ENCODE measurements at places on chromosomes 2 and 18.

- DNase-seq, result no peak
Measured at GRCh38 chr2:238114331-238114841, 14.2 kb downstream of the ESPNL start.

GRCh38 chr18:47036927-47037578 is 1.6 kb upstream of the ELOA2 start:
- no peak for DNase-seq

DNA sequence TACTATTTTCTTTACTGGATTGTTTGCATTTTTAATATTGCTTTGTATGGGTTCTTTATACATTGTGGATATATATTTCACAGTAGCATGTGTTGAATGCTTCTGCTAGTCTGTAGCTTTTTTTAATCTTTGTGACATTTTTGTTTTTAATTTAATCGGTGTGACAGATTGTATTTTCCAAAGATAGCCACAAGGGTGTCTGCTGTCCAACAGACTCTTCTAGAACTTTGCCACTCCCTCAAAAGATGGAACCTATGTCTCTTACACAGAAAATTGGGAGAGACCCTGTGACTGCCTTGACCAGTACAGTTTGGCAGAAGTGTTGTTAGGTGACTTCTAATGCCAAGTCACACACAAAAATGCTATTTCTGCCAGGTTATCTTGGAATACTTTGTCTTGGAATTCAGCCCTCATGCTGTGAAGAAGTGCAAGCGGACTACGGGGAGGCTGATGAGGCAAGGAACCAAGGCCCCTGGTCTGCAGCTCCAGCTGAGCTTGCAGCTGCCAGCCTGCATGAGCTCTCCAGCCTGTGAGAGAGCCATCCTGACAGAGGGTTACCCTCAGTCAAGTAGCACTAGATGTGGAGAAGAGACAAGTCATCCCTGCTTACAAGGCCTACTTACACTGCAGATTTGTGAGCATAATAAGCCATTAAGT is 110.8 kb downstream of the TDRD15 start:
- DNase-seq, result no peak

DNA sequence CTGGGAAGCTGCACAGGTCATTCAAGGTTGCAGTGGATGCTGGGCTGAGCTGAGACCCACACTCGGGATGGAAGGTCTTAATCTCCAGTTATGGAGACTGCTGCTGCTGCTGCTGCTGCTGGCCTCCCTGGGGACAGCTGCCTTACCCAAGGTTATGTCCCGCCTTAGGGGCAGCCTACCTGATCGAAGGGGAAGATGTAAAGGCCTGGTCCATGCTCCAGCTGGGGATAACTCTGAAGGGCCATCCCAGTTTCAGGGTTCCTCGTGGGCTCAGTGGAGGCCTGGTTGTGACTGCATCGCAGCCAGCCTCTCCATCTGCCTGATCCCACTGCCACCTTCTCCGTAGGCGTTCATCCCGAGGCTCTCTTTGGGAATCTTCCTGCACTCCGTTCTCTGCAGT is 33.0 kb downstream of the RHOB start:
- no peak for DNase-seq

DNA sequence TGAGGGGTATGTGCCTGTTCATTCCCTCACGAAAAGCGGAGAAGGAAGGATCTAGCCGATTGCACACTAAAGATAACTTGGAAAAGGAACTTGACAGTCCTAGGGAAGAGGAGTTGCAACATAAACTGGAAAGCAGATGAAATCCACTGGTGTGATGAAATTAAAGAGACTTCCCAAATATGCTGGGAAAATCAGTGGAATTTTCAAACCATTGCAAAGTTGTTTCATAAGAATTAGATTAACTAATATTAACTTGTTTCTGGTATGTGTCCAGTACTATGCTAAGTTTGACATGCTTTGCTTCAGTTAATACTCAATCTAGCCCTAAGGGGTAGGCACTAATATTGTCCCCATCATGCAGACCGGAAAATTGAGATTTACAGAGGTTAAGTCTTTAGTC is 222.7 kb downstream of the IKZF2 start:
- DNase-seq, result no peak

DNA sequence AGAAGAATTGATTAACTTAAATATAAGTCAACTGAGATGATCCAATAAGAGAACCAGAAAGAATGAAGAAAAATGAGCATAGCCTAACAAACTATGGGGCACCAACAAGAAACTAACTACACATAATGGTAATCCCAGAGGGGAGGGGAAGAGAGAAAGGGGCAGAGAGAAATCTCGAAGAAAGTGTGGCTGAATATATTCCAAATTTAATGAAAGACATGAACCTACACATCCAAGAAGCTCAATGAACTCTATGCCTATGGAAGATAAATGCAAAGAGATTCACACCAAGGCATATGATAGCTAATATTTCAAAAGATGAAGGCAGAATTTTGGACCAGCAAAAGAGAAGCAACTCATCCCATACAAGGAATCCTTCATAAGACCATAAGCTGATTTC is 649.2 kb downstream of the ZEB2 start:
- DNase-seq, result no peak

GRCh38 chr18:79438089-79438897 is 42.6 kb downstream of the NFATC1 start:
- no peak for DNase-seq

DNA sequence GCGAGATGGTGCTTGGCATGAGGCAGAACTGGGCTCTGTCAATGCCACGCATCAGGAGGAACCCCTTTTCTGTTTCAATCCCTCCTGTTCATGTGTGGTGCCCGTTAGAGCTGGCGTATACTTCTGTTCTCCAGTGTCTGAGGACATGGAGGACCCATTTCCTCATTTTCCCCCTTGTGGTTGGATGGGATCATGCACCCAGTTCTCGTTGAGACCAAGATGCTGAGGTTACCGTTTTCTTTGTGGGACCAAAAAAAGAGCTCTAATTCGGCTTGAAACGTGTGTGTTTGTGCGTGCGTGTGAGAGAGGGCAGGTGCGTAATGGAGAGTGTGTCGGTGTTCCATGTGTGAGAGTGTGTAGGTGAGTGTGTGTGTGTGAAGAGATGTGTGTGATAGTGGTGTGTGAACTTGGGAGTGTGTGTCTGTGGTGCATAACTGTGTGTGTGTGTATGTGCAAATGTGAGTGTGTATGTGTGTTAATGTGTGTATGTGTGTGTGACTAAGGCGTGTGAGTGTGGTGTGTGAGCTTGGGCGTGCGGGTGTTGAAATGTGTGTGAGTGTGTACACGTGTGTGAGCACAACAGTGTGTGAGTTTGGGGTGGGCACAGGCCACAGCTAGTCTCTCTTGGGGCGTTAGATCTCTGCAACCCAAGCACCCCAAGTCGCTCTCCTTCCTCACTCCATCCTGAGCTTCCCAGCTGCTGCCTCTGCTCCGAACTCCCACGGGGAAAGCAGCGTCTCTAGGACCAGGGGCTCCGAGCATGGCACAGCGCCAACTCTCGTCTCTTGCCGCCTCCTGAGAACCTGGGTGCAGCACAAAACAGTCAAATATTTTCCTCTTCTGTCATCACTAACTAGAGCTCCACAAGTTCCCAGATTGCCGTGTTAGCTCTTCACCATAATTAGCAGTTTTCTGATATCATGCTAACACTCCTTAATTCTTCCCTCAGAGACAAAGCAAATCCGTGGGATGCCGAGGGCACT is 75.8 kb downstream of the LONRF2 start:
- DNase-seq, result peak; percentile 62

- DNase-seq, result no peak
Measured at GRCh38 chr2:149383340-149383739, 53.0 kb downstream of the LYPD6 start.

Data from HEK293T (cell line).